ENCODE measurements at places on chromosomes 3 and 15.

DNA sequence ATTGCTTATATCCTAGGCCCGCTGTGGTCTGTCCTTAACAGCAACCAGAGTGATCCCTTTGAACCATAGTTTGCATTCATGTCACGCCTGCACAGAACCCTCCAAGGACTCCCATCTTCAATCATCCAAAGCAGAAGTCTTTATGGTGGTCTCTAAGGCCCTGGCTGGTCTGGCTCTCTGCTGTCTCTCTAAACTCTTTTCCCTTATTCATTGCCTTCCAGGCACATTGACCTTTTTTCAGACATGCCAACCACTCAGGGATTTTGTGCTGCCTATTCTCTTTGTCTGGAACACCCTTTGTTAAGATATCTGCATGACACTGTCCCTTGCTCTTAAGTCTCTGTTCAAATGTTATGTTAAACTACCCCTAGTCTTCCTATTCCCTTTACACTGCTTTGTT, 21.9 kb upstream of the ZBTB47 start:
- DNase-seq = no peak

DNA sequence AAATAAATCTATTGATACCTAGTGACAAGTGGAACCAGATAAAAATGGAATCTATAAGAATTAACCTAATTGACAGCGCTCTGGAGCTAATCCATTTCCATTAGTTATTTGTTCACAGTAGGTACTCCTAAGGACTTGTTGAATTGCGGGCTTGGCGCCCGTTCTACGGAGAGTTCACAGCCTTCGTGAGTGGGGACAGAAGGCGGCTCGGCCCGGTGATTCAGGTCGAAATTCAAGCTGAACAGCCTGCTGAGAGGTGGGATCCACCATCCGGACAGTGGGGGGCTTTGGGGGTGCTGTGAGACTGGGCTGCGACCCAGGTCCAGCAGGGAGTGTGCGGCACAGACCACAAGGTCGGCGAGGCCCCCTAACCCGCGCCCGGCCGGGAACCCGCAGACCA, 779 bp upstream of the CTNNB1 start:
- DNase-seq = no peak

DNA sequence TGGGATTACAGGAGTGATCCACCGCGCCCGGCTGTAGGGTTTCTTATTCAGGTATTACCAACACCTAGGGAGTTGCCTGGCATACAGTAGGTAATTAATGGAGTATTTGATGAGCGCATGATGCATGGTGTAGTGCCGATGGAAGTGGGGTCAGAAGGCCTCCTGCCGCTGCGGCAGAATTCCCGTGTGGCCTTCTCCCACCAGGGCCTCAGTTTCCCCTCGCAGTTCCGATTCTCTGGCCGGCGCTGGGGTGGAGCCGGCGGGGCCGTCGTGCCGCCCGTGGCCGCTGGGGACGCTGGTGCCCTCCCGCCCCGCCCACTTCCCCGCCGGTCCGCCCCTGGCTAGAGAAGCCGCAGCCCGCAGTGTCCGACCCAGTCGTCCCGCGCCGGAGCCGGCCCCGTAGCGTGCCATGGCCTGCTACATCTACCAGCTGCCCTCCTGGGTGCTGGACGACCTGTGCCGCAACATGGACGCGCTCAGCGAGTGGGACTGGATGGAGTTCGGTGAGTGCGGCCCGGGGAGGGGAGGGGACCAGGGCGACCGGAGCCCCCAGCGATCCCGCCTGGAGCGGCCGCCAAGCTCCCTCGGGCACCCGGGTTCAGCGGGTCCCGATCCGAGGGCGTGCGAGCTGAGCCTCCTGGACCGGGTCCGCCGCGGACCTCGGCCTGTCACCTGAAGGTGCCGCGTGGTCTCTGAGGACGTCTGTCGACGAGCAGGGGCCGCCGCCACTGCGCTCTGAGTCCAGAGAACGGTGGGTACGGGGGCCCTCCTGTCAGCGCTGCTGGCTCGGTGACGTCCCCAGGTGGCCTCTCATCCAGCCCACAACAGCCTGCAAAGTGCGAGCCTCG, at the start of gene IRAK2:
IRAK2 (plus strand) TSS at position 374 of the 848 bp plus-strand sequence; CDS start at position 410, 36 bp downstream.
- no peak for DNase-seq

DNA sequence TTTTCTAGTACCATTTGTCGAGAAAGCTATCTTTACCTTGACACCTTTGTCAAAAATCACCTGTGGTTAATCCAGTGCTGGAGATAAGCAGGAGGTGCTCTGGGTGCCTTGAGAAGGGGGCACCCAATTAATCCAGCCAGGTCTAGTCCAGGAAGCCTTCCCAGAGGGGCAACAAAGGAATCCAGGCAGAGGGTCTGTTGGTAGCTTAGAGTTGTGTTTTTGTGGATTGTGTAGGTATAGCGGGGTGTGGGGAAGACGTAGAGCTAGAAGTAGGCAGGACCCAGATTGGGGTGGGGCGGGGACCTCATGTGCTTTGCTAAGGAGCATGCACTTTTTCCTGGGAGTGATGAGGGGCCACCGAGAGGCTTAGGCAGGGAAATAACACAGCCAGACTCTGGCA, 6.0 kb upstream of the PIGZ start:
- no peak for DNase-seq

- DNase-seq = no peak
These were observed 107.7 kb downstream of the IGF2BP2 start for GRCh38 chr3:185717121-185717520.

DNA sequence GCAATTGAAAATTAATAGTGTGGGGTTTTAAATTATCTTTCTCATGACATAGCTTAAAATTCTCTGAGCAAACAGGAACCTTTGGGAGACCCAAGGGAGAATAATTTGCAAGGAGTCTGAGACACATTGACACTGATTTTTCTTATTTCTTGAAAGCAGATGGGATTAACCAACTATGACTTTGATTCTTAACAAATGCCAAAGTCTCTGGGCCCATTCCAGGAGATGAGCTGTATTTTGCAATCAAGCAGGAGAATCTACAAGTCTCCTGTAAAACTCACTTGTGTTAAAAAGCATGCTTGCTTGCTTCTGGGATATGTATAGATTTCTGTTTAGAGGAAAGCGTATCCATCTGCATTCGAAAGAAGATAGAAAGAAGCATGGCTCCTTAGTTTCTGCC, 71.3 kb upstream of the STT3B start:
- DNase-seq = no peak

DNA sequence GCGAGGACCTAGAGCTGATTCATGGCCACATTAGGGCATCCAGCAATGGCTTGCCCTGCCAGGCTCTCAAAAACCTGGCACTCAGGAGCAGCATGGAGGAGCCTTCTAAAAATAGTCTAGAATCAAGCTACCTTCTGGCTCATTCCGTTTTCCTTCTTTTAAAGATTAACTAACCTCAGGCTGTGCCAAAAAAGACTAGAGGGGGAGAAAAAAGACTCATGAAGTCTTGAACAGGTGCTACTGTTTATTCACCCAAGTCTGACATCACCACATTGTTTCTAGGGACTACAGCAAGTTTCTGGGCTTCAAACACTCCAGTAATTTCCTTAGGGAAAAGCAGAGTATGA, 125.8 kb downstream of the TNIK start:
- no peak for DNase-seq

All from DND-41 (cell line).